ENCODE measurements at places on chromosomes 5 and 9.

DNA sequence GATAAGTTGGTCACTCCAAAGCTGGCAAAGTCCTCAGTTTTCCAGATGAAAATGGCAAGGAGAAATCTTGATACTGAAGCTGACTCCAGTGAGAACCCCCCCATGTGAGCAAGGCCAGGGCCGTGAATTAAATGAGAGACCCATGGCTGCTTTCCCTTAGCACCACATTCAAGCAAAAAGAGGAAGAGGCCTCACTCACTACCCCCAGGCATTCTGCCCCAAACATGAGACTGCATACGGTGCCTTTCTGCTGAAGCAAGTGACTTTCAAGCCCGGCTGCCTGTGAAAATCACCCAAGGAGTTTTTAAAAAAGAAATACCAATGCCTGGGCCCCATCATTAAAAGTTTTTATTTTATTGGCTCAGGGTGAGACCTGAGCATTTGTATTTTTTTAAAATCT, 66.9 kb downstream of the TMEM252 start:
- no peak for DNase-seq

GRCh38 chr9:2992427-2992826, 148.5 kb upstream of the PUM3 start:
- no peak for DNase-seq

- no peak for DNase-seq
Observed at GRCh38 chr5:137442660-137443059, 56.5 kb downstream of the SPOCK1 start.

- no peak for DNase-seq
Observed at GRCh38 chr5:150862070-150862469, 15.7 kb downstream of the IRGM start.

- DNase-seq, result no peak
Observed at GRCh38 chr5:34673463-34674125, 17.5 kb downstream of the RAI14 start.

GRCh38 chr9:12759761-12760160, 15.1 kb upstream of the LURAP1L start:
- no peak for DNase-seq

GRCh38 chr5:176529741-176530141, 7.5 kb downstream of the RNF44 start:
- no peak for DNase-seq

DNA sequence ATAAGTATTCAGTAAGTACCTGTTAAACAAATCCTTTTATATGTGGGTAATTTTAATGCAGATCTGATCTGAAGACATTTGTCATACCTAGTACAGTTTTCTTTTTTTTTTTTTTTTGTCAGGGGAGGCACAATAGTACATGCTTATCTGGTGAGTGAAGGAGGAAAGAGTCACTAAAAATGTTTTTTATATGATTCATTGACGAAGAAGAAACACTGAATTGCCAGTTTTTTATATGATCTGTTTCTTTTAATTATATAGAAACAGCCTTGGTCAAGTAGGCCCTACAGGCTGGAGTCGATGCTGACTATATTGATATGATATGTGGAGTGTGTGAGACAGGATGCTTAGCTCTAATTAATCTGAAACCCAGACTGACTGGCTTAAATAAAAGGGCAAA, 315.2 kb downstream of the PSAT1 start:
- no peak for DNase-seq

DNA sequence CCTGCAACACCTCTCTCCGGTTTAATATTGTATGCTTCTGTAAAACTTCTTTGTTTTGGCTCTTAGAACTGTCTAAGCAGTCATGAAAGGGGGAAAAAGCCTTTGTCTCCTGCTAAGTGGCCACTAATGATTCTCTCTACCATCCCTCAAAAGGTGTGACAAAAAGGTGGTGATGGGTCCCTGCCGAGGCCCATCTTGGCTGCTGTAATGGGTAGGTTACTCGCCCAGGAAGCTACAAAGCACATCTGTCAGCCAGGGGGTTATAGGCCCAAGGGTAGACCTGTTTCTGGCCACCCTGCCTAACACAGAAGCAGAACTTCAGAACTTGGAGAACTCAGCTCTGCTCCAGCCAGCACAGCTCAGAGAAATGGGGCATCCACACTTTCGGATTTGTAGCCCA, 1.6 kb downstream of the FAM219A start:
- no peak for DNase-seq

DNA sequence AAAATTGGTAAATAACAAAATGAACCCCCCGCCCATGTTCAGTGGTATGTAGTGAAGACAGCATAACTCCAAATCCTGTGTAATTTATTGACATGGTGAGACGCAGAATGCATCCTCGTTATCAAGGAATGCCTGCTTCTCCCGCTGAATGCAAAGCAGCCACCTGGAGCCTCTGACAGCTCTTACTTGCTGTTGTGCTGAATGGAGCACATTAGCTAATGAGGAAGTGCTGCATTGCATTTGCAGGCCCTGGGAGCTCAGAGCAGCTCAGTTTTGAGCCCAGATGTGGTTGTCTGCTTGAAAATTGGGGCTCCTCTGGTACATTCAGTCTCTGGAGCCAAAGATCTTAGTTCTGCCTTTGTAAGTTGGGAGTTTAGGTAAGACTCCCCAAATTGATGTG, 28.9 kb downstream of the PLAC8L1 start:
- no peak for DNase-seq

DNA sequence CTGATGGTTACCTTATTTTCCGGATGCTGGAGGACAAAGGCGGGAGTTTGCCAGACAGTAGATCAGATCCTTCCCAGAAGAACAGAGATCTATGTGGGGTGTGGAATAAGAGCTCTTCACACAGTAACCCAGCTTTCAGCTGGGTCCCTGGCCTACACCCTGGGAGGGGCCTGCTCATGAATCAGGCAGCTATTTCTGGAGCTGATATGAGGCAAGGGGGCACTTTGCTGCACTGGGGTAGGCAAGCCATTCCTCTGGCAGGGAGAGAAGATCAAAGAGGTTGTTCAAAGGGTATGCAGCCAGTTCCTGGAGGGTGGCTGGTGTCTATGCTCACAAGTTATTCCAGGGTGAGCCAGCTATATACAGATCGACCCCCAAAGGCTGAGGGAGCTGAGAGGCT, 48.6 kb downstream of the CYSTM1 start:
- DNase-seq, result no peak

- no peak for DNase-seq
Observed at GRCh38 chr5:101062902-101063301, 159.8 kb upstream of the ST8SIA4 start.

DNA sequence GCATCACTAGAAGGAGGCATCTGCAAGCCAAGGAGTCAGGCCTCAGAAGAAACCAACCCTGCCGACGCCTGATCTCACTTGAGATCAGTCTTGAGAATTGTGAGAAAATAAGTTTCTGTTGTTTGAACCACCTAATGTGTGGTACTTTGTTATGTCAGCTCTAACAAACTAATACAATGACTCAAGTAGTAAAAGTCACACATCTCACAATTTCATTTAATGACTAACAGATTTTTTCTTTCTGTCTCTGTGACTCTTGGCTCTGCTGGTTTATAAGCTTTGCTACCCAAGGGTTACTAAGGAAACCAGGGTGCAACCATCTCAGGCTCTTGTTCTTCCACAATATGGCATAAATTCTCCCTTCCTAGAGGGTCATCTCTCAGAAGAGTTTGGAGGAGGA, 315.8 kb upstream of the GRAMD2B start:
- DNase-seq, result no peak

DNA sequence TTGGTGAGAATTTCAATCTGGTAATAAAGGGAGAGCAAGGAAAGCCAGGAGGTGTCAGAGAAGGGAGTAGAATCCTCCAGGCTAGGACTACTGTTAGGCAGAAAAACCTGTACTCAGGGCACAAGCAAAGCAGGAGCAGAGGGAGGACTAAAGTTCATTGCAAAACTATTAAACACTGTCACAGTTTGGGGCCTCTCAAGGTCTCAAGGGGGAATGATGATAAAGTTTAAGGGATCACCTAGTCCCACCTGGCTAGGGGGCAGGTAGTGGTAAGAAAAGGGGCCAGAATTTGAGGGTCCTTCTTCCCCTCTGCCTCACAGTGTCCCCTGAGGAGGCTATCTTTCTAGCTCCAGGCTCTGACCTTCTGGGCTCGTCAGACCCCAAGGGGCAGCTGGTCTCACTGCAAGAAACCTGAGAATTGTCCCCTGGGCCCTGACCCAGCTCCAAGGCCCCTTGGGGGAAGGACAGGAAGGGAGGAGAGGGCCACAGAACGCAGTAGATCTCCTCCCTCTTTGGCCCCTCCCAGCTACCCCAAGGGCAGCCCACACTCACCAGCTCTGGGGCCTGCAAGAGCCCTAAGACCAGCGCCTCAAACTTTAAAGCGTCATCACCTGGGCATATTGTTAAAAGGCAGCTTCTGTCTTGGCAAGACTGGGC, 974 bp downstream of the CCDC69 start:
- DNase-seq, result no peak

- peak; percentile 29 for DNase-seq
Observed at GRCh38 chr9:135992486-135993408, 31.6 kb upstream of the UBAC1 start.

DNA sequence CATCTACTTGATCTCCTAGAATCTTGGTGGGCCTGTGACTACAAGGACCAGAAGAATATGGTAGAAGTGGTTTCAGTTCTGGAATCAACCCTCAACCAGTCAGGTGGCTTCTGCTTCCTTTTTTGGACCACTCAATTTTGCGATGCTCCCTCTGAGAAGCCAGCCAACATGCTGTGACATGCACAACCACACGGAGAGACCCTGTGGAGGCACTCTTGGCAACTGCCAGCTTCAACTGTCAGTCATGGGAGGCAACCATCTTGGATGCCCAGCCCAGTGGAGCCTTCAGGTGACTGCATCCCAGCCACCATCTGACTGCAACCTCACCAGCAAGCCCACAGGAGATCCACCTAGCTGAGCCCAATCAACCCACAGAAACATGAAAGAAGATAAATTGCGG, 137.3 kb downstream of the FAM114A2 start:
- no peak for DNase-seq

GRCh38 chr9:99158629-99159028, 53.7 kb downstream of the TGFBR1 start:
- no peak for DNase-seq

- no peak for DNase-seq
Observed at GRCh38 chr5:109630093-109630492, 59.6 kb upstream of the MAN2A1 start.

GRCh38 chr5:179258001-179258921, 87.0 kb downstream of the ADAMTS2 start:
- no peak for DNase-seq

DNA sequence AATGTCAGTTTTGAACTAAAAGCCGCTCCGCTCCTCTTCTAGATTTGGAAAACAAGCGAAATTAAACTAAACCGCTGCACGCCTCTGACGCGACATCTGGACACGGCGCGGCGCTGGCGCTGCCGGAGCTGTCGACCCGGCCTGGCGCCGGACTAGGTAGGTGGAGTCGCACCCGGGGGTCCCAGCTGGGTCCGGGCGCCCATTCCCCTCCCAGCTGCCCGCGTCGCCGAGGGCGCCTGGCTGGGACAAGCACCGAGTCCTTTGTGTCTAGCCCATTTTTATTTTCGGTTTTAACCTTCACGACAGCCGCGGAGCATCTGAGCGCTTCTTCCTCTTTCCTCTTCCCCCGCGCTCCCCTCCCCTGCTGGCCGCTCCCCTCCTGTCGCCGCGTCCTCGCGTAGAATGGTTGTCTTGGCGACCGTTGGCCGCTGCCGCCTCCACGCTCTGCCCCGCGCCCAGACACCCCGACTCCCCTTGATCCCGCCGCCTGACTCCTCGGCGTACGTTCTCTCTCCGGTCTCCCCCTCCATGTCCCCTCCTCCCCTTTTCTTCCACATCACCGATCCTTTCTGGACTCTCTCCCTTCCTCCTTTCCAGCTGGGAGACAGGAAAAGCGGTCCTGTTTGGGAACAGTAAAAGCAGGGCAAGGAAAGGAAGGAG, 545 bp downstream of the CDKN2B-AS1 start:
- no peak for DNase-seq

DNA sequence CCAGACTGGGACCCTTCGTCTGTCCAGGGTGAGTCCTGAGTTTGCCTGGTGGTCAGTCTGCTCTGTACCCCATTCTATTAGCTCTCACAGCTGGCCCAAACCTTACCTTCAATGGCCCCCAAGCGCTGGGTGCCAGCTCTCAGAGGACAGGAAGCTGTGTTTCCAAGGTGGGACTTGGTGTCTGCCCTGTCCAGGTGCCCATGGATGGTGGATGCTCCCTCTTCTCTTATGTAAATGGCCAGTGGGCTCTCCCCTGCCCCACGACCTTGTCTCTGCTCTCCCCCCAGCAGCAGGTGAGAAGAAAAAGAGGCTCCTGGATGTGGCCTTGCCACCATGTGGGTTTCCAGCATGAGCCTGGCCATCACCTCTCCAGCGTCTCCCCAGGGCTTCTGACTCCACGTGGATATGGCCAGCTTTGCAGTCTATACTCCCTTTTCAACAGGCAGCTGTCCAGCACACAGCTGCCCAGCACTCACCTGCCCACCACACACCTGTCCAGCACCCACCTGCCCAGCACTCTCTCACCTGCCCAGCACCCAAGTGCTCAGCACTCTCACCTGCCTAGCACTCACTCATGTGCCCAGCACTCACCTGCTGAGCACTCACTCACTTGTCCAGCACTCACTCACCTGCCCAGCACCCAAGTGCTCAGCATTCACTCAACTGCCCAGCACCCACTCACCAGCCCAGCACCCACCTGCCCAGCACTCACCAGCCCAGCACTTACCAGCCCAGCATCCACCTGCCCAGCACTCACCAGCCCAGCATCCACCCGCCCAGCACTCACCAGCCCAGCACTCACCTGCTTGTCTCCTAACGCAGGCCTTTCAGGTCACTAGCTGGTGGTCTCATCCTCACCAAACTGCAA, 136.2 kb upstream of the IRX2 start:
- no peak for DNase-seq

- no peak for DNase-seq
Observed at GRCh38 chr5:79736528-79737514, 47.2 kb downstream of the CMYA5 start.

DNA sequence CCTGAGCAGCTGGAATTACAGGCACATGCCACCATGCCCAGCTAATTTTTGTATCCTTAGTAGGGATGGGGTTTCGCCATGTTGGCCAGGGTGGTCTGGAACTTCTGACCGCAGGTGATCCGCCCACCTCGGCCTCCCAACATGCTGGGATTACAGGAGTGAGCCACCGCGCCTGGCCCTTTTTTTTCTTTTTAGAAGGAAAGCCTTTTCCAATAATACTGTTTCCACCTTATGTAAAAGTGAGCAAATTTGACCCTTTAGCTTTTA, 23.7 kb upstream of the F2R start:
- no peak for DNase-seq

DNA sequence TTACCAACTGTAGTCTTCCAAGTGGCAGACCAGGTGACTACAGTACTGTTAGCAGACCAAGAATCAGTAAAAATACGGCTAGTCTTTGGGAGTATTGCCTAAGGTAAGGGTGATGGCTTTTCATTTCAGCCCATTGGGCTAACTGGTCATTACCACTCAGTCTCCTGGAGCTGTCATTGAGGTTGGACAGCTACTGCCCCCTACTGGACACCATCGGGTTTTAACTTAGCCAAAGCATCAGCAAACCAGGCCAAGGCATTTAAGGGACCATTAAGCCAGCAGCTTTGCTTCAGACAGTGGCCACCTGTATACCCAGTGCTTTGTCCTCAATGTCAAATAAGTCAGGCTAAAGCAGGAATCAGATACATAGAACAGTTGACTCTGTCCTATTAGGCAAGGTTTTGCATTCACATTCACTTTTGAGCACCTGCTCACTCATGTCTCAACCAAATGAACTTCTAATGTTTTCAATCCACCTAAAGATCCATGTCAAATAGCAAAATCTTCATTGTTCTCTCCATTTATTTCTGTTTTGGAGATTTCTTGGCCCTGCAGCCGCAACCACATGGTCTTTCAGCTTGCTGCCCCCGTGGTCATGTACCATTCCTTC, 117.2 kb downstream of the INVS start:
- DNase-seq, result peak; percentile 19

GRCh38 chr5:134029156-134029555, 24.4 kb upstream of the VDAC1 start:
- no peak for DNase-seq
